ENCODE measurements at places on chromosomes 16 and 17.

DNA sequence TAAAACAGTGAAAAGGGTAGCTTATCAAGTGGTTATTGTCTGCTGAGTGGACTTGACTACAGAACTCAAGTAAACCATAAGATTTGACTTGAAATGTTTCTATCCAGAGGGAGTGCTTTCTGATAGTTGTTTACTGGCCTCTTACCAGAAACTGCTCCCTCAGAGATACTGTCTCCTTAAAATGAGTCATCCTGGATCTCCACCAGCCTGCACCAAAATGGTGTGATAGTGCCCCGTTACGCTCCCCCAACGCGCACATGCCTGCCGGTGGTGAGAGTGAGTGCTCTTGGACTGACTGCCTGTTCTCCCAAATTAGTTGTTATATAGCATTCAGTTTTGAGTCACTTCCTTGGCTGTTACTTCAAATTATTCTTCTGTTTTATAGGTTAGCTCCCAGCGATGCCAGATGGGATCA is 22.9 kb downstream of the PRCD start:
- DNase-seq: no peak

DNA sequence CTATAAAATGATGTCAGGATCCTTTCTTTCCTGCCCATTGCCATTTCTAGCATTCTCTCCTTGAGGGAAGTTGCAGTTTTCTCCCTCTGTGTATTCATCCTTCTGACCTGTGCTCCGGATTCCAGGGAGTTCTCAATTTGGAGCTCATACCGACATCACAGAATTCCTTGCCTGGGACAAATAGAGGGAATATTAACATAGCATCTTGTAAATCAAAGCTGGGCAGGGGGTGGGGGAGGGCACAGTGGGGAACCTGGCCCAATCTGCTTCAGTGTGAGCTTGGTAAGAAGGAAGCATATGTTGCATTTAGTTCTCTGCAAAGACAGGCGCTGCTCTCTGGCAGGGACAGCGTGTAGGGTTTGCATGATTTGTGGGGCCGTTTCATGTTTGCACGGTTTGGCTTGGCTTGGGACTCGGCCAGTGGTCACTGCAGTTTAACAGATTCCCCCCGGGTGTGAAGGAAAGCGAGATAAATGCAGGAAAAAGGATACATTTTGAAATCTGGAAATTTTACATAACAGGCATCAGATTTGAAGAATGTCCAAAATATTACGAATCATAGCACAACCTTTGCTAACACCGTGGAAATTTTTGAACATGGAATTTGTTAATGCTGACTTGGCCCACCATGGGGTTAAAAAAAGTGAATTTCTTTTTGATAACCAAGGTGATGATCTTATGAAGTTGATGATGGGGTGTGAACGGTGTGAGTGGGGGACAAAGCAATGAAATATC is 178.0 kb downstream of the WWOX start:
- DNase-seq: no peak

DNA sequence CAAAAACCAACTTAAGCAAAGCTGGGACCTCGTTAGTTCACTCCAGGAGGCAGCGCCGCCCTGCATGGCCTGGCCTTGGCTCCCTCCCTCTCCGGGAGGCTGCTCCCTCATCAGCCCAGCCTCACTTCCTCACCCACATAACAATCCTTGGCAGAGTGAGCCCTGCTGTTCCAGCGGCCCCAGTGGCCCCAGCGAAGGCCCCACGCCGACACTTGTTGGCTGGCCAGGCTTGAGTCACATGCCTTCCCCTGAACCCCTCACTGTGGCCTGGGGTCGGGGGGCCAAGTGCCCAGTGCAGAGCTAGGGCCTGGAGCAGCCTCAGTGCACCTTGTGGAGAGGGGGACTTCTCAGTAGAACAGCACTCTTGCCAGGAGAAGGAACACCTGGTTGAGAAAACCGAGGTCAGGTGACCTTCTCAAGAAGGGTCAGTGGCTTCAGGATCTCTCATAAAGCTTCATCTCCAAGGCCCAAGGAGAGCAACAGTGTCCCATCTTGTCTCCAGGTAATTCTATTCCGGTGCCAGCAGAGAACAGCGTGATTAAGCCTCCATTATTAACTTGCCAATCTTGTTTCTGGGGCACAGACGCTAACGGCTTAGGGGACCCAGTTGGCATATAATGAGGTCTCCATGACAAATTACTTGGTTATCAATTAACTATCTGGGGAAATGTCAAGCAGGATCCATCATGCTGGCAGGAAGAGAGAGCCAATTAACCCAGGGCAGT is 26.8 kb downstream of the ENDOV start:
- no peak for DNase-seq

DNA sequence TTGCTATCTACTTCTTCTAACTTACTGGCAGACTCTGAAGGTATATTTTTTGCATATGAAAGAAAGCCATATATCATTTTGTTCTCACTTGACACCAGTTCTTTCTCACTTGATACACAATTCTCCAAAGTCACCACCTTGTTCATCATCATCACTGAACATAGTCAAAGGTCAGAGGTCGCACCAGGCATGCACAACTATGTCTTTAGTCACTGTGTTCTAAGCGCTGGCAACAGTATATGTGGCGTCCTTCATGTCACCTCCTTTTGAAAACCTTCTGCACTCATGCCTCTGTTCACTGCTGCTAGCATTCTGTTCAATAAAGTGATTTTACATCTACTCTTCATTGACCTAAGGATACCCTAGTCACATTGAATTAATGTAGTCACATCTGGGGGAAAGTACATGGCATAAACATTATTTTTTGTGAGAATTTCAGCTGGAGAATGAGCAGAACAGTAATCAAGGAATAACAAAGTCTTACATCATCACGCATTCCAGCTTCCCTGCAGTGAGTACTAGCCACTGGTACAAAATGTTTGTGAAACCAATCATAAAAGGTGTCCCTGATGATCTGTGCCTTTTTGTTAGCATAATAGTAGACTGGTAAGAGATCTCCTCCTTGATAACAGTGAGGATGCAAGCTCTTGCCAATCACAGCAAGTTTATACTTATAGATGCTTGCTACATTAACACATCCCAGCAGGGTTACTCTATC is 20.5 kb upstream of the TBX4 start:
- DNase-seq: no peak

- no peak for DNase-seq
Observed at GRCh38 chr17:56913000-56913311, 893 bp downstream of the TRIM25 start.

- DNase-seq: no peak
Observed at GRCh38 chr17:79504181-79504605, 106.7 kb downstream of the RBFOX3 start.

DNA sequence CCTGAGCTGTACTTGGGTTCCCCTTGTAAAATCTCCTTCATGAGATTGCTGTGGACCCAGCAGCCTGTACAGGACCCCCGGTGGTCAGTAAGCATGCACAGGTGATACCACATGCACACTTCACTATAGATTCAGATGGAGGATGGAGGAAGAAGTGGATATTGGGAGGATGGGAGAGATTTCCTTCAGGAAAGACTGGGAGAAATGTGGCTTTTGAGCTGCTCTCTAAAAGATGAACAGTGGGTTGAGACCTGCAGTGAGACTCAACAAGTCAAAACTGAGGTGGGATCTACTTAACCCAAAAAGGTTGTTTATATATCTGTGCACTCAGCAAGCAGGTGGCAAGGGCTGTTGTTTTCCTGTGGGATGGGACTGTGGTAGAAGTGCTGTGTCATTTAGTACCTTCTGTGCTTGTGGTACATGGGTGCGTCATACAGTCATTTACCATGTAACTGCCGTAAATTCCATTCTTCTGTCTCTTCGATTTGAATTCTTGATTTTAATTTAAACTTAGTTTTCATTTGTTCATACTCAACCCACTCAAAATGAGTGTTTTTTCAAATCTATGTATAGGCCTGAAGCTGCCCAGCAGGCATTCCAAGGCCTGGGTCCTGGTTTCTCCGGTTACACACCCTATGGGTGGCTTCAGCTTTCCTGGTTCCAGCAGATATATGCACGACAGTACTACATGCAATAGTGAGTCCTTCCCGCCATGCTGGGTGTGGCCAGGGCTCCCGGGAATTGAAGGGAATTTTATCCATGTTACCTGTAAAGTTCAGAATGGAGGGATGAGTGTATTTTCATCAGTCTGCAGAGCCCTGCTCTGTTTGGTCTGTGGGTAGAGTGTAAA is 6.9 kb downstream of the HERPUD1 start:
- DNase-seq: no peak

DNA sequence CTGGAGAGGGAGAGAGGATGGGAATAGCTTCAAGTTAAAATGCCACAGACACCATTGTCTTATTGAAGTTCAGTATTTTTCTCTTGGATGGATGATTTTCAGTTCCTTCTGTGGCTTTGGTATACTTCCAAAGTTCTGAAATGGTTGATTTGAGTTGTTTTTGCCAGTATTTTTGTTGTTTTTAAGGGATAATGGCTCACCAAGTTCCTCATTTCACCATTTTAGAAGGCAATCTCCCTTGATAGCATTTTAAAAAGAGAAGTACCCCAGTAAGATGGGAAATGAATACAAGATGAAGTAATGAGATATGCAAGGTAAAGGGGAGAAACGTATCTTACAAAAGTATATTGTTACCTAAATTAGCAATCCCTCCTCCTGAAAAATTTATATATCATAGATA is 18.5 kb upstream of the SPDYE4 start:
- DNase-seq: no peak

- no peak for DNase-seq
Observed at GRCh38 chr16:19170043-19170655, 2.1 kb downstream of the SYT17 start.

DNA sequence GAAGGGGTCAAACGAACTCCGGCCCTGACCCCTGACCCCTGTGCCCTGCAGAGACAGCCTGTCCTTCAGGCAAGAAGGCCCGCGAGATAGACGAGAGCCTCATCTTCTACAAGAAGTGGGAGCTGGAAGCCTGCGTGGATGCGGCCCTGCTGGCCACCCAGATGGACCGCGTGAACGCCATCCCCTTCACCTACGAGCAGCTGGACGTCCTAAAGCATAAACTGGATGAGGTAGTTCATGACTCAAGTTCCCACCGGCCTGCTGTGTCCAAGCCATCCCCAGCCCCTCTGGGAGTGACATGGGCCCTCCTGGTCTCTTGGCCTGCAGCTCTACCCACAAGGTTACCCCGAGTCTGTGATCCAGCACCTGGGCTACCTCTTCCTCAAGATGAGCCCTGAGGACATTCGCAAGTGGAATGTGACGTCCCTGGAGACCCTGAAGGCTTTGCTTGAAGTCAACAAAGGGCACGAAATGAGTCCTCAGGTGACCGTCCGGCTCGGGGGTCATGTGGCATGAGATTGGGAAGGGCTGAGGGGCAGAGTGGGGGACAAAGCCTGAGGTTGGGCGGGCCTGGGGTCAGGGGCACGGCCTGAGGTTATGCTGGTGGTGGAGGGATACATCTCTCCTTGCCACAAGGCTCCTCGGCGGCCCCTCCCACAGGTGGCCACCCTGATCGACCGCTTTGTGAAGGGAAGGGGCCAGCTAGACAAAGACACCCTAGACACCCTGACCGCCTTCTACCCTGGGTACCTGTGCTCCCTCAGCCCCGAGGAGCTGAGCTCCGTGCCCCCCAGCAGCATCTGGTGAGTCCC is 5.7 kb downstream of the MSLN start:
- no peak for DNase-seq

- no peak for DNase-seq
Observed at GRCh38 chr16:10530685-10531084, 49.7 kb downstream of the EMP2 start.

DNA sequence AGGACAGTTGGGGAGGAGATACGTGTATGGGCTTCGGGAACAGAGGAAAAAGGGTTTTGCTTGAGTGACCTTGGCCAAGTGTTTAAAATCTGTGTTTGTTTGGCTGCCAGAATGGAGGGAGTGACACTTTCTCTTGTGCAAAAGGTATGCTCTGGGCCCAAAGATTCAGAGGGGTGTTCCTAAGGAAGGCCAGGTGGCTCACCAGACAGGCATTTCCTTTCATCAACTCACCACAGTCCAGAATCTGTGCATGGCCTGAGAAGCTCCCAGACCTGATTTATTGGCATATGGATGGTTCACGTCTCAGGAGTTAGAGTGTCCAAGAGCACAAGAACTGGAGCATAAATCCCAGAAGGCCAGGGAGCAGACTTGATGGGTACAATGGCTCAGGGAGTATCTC is 53.4 kb upstream of the NLK start:
- no peak for DNase-seq

DNA sequence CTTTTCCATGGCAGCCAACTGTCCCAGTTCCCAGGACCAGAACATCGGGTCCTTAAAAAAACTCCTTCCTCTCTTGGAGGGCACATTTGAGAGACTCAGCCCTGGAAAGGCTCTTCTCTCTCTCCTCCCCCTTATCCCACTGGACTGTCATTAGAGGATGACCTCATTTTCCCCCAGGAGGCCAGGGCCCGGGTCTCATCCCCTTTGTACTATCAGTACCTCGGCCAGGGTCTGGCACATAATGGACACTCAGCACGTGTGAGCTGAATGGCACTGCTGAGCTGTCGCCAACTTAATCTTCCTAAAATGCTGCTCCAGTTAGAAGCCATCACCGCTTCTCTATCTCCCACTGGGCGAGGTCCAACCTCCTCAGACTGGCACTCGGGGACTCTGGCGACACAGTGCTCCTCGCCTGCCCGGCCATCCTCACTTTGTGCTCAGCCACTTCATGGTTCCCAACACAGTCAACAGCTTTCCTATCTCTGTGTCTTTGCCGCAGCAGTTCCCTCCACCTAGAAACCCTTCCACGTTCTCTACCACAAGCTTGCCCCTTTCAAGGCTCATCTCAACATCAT is 3.6 kb upstream of the RHBDL3 start:
- no peak for DNase-seq

DNA sequence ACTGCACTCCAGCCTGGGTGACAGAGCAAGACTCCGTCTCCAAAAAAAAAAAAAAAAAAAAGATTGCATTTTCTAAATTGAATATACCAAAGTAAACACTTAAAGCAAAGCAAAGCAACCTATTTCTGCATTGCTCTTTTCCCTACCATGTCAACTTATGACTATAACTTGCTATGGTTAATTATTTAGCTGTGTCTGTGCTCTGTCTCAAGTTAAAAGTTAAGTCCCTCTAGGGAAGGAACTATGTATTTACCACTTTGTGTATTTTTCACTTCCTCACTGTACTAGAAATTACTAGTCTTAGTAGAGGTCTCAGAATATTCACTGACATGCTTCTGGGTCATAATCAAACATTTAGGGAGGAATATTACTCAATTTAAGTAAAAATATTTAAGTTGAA is 711.7 kb upstream of the SOX9 start:
- DNase-seq: no peak

- DNase-seq: no peak
Observed at GRCh38 chr17:38322897-38323296, 20.9 kb downstream of the GPR179 start.

- no peak for DNase-seq
Observed at GRCh38 chr16:48452991-48453760, 68.0 kb upstream of the SIAH1 start.

GRCh38 chr17:47643116-47643515 is 6.6 kb upstream of the KPNB1 start:
- DNase-seq: no peak

DNA sequence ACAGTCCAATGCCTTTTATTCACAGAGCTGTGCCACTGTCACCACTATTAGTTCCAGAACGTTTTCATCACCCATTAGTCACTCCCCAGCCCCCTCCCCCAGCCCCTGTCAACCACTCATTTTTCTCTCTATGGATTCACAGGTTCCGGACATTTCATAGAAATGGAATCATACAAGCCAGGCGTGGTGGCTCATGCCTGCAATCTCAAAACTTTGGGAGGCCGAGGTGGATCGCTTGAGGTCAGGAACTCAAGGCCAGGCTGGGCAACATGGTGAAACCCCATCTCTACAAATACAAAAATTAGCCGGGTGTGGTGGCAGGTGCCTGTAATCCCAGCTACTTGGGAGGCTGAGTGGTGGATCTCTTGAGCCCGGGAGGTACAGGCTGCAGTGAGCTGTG is 759 bp upstream of the PAM16 start:
- no peak for DNase-seq
